ENCODE measurements at places on chromosomes 5 and 9.
A peak's percentile ranks its signal among the peaks of the same experiment; 100 is the strongest.

- no peak for DNase-seq
These were observed 97.0 kb upstream of the NIPAL4 start for GRCh38 chr5:157362982-157363381.

DNA sequence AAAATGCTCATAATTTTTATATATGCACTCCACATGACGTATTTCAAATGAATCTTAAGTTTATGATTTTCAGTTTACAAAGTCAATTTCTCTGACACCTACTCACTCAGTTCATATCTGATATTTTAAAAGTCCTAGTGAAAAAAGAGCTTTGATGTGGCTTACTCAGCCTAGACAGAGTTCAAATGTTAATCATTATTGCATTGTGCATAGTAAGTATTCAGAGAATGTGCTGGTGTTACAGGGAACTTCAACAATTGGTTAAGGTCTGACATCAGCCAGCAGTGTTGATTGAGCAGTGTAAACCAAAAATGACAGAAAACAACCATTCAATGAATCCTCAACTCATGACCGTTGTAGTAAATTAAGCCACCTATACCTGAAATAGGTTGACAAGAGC lies 147.2 kb upstream of the LHFPL2 start:
- no peak for DNase-seq

GRCh38 chr5:135720191-135720590 lies 114.3 kb upstream of the SLC25A48 start:
- no peak for DNase-seq

DNA sequence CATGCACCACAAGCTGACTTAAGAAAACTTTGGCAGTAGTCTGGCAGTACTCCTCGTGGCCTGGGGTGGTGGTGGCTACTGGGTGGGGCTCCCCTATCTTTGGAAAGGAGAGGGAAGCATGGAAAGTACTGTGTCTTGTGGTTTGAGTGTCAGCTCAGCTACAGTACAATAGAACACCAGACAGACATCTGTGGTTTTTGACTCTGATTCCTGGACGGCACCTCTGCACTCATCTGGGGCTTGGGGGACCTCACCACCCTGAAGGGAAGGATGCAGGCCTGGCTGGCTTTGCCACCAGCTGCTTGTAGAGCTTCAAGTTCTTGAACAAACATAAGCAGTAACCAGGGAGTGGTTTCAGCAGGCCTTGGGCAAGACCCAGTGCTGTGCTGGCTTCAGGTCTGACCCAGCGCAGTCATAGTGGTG lies 40.6 kb downstream of the TNFSF8 start:
- DNase-seq = peak; percentile 28

GRCh38 chr5:68848091-68848490 lies 245.7 kb upstream of the SLC30A5 start:
- no peak for DNase-seq

DNA sequence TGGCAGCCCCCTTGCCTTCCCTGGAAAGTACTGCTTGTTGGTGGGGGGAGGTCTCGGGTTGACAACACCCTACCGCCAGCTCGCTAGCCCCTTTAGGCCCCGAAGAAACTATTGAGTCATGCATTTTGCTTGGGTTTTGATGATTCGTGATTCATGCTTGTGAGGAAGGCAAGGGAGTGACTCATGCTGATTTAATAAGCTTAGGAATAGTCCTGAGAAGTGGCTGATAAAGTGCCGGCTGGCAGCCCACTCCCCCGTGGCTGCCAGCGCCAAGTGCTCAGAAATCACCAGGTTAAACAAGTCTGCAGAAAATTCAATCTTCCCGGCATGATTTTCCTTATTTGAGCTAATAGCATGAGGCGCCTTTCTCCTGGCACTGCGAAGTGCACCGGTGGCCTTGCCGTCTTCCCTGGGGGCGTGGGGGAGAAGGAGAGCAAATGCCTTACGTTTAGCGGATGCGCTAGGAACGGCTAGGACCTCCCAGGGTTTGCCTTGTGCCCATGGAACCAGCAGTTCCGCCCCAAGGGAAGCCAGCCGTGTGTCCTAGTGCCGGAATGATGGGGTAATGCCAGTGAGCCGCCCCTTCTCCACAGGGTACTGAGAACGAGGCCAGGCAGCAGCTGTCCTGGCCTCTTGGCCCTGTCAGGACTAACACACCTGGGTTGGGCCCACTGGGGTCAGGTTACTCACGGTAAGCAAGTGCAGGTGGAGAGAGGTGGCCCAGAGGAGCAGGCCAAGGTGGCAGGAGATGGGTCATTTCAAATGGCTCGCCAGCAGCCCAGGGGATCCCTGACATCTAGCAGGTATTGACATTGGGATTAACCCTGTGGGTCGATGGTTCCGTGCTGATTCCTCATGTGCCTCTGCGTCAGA lies 151.9 kb downstream of the MACROH2A1 start:
- DNase-seq = no peak

- no peak for DNase-seq
These were observed 8.9 kb downstream of the OTP start for GRCh38 chr5:77629509-77630113.

- no peak for DNase-seq
These were observed 37.7 kb downstream of the PCDHAC2 start for GRCh38 chr5:141003791-141004611.

GRCh38 chr9:12681620-12682019 lies 11.6 kb upstream of the TYRP1 start:
- DNase-seq = no peak

- DNase-seq = no peak
These were observed 104.3 kb downstream of the PLPPR1 start for GRCh38 chr9:101132801-101133200.

DNA sequence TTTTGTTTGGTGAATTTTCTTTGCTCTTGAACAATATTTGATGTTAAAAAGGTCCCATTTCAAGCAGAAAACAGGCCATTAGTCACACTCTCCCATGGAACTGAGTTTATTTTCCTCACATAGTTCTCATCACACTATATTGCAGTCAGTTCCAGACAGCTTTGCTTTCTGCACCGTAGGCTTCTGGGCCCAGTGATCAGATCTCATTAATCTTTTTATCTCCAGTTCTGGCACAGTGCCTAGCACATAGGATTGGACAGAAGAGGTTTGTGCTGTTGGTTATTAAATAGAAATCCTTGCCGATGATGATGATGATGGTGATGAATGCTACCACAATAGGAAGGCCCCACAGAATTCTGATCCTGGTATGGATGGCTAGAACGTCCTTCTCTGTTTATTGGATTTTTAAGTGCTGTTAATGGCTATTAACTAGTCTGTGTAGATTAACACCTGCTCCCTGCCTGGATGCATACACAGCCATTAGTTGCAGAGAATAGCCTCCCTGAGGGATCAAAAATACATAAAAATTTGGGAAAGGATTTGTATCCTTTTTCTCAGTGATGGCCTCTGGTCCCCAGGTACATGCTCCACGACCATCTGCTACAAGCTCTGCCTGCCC lies 52.0 kb upstream of the NTRK2 start:
- no peak for DNase-seq

DNA sequence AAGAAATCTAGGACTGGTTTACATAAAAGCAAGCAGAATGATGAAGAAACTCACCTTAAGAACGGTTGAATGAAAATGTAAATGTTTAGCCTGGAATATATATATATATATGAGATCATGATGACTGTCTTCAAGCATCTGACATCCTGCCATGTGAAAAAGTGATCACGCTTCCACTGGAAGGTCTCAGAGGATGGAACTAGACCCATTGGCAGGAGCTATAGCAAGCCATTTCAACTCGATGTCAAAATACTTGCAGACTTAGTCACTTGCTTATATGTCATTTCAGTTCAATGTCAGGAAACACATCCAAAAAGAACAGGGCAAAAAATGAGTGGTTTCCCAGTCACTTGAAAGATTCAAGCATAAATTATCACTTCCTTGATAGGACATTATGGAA lies 22.2 kb upstream of the TMEM161B start:
- no peak for DNase-seq

GRCh38 chr5:173679909-173680630 lies 63.6 kb upstream of the BOD1 start:
- no peak for DNase-seq

- DNase-seq = no peak
These were observed 525.5 kb downstream of the NR2F1-AS1 start for GRCh38 chr5:93055561-93055960.

GRCh38 chr9:6766606-6767005 lies 8.8 kb downstream of the KDM4C start:
- no peak for DNase-seq

DNA sequence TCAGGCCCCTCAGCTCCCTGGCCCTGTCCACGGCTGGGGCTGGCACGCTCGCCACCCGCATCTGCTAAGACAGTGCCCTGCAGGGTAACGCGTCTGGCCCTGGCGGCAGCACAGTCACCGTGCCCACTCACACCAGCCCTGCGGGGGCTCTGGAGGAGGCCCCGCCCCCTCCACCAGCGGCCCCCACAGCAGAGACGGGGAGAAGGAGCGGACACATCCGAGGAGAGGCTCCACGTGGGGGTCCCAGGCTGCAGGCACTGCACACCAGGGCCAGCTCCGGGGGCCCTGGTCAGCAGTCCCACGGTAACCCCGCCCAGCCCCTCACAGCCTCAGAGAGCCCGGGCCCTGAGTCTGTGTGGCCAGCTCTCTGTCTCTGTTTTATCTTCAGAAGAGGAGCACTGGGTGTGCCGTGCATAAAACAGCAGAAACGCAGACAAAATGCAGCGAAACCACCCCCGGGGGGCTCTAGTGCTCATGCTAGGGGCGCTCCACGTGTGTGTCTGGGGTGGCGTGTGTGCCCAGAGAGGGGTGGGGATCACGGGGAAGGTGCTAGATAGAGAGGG lies 47.5 kb upstream of the NRARP start:
- DNase-seq = no peak

DNA sequence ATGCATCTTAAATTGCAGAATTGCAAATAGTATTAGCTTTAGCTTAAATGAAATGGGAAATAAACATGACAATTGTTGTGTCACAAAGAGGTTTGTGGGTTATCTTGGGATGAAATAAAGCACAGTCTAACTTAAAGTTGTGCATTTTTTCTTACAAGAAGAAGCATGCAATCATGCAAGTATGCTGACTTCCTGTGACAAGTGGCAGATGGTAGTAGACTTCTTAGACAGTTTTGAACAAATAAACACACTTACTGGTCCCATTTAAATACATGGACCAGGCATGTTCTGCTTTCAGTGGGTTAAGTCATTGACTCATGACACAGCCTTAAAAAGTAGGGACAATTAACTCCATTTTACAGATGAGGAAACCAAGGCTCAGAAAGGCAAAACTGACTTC lies 15.9 kb upstream of the C5orf63 start:
- DNase-seq = no peak

DNA sequence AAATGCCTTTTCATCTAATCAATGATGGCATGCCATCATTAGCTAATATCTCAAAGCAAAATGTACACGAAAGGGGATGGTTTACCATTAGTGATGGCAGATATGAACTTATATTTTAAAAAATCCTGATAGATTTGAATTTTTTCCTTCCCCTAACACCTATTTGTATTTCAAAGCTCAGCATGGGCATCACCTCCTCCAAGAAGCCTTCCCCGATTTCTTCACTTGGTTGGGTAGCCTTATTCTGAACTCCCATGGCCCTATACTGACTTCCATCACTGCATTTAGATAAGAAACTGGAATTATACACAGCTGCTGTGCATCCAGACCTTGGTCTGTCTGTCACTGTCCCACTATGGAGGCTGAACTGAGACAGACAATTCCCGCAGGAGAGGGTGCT lies 49.6 kb upstream of the FBXW11 start:
- DNase-seq = no peak

DNA sequence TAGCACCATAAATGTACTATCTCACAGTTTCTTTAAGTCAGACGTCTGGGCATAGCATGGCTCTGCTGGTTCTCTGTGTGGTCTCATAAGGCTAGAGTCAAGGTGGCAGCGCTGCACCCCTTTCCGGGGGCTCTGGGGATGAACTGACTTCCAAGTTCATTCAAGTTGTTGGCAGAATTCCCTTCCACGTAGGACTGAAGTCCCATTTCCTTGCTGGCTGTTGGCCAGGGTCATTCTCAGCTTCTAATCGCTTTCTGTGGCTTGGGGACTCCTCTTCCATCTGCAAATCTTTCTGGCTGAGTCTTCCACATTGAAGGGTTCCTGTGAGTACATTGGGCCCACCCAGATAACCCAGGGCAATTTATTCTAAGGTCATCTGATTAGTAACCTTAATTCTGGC lies 211.0 kb downstream of the AGTPBP1 start:
- DNase-seq = no peak

GRCh38 chr5:127092690-127093089 lies 19.4 kb upstream of the C5orf63 start:
- DNase-seq = no peak

GRCh38 chr9:129693741-129694140 lies 28.3 kb downstream of the PRRX2 start:
- no peak for DNase-seq

- no peak for DNase-seq
These were observed 84.8 kb downstream of the GTF3C4 start for GRCh38 chr9:132755096-132755495.

DNA sequence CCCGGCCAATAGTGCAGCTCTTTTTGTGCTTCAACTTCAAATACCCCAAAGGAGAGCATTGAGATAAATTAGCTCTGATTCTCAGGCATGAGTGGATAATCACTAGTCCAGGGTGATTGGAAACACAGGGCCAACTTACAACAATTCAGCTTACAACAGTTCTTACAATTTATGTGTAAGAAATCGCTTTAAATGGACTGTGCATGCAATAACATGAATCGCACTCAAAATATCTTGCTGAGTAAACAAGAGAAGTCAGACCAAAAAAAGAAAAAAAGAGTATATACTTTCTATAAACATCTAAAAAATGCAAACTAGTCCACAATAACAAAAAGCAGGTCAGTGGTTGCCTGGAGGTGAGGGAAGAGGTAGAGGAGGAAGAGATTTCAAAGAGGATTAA lies 150.6 kb upstream of the EDIL3 start:
- no peak for DNase-seq

DNA sequence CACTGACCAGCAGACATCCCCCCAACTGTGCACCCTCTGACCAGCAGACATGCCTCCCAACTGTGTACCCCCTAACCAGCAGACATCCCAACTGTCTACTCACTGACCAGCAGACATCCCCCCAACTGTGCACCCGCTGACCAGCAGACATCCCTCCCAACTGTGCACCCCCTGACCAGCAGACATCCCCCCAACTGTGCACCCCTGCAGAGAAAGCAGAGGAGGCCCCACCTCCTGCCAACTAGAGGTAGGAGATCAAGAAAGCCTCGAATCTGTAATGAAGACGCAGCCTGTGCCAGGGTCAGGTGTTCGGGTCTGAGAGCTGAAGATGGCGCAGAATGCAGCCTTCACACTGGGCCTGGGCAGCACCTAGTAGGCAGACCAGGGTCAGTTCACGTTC lies 29.8 kb upstream of the NSMF start:
- no peak for DNase-seq

All from CD4-positive, alpha-beta T cell treated with Interleukin-1 beta for 1 hour (primary cell).